ENCODE measurements at places on chromosomes 13 and 19.

GRCh38 chr19:7670150-7670783 is 1.4 kb downstream of the RETN start:
- peak; percentile 21 for DNase-seq

GRCh38 chr13:76349700-76350099 is 536.5 kb downstream of the KCTD12 start:
- DNase-seq: no peak

GRCh38 chr19:32269831-32270230 is 75.6 kb upstream of the ZNF507 start:
- DNase-seq: no peak

- no peak for DNase-seq
These were observed 9.9 kb upstream of the PLA2G4C start for GRCh38 chr19:48120505-48120904.

GRCh38 chr19:5081443-5082161 is 112.7 kb downstream of the KDM4B start:
- no peak for DNase-seq

DNA sequence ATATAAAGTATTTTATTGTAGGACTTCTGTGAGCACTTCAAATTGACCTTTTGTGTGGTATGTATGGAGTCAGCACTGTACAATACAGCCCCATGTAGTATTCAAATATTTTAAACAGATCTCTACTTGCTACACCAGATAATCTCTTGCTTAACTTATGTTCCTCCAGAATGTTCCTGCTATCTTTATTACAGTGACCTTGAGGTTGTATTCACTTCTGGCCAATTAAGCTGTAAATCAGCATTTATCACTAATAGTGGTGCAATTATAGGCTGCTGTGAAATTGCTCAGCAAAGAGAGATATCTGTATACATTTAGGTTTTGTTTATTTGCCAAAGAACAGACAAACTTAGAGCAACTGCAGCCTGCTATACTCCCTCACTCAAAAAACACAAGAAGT is 1218.6 kb downstream of the PCDH17 start:
- DNase-seq: no peak

GRCh38 chr19:2455851-2456570 is 748 bp downstream of the LMNB2 start:
- DNase-seq: peak; percentile 63

GRCh38 chr13:48874165-48874564 is 101.5 kb upstream of the FNDC3A start:
- DNase-seq: no peak

Measured in CD4-positive, alpha-beta T cell treated with Interleukin-21 for 1 hour (primary cell).